ENCODE measurements at places on chromosomes 1 and 21.

GRCh38 chr1:171137580-171137979 is 46.9 kb downstream of the FMO3 start:
- no peak for DNase-seq

- DNase-seq: no peak
Observed at GRCh38 chr1:231665101-231665500, 38.5 kb downstream of the DISC1 start.

GRCh38 chr21:43004926-43005325 is 30.6 kb downstream of the PKNOX1 start:
- DNase-seq: no peak

- no peak for DNase-seq
Observed at GRCh38 chr1:240575981-240576662, 35.8 kb downstream of the GREM2 start.

GRCh38 chr1:63623952-63624351 is 30.7 kb downstream of the PGM1 start:
- DNase-seq: no peak

DNA sequence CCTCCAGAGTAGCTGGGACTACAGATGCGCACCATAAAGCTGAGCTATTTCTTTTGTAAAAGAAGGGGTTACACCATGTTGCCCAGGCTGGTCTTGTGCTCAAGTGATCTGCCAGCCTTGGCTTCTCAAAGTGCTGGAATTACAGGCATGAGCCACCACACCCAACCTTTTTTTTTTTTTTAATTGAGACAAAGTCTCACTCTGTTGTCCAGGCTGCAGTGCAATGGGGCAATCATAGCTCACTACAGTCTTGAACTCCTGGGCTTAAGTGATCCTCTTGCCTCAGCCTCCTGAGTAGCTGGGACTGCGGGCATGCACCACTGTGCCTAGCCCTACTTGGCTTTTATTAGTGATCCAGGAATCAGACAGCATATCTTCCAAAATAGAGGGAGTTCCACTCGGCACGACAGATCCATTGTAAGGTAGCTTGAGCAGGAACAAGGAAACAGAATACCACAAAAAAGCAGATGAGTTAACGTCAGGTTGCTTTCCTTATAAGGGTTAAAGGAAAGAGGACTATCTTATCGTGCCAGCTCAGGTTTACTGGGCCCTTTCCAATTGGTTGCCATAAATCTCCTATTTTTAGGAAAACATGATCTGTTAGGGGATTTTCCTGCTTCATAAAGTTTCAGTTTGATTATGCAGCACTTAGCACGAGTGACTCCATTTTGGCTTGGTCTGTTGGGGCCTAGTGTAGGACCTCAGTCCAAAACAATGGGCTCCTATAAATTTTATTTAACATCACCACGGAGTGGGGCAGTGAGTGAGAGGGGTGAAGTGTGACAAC is 45.2 kb downstream of the NENF start:
- DNase-seq: no peak

DNA sequence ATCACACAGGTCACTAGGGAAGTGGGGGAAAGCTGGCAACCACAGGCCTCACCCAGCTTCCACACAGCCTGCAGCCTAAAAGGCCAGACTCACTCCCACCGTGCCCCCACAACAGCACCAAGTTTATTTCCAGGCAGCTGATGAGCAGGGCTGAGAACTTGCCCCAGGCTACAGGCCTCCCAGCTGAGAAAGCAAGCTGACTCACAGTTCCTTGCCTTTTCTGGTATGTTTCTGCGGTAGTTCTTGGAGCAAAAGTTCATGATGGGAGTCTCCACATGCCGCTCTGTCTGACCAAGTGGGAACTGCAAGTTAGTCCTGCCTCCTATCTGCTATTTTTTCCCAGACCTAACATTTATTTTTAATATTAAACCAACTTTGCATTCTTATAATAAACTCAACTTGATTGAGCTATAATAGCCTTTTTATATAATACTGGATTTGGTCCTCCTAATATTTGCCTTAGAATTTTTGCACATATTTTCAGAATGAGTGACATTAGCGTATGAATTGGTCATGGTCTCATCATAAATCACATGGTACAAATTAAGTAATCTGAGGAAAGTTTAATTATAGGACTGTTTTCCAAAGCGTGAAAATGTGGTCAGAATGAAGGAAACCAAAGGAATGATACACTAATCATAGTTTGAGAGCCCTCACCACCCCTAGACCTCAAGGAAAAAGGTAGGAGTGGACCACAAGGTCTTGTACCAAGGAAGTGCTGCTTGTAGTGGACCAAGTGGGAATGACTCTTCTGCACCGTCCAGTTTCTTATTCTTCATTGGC is 30.7 kb downstream of the RPAP2 start:
- no peak for DNase-seq

DNA sequence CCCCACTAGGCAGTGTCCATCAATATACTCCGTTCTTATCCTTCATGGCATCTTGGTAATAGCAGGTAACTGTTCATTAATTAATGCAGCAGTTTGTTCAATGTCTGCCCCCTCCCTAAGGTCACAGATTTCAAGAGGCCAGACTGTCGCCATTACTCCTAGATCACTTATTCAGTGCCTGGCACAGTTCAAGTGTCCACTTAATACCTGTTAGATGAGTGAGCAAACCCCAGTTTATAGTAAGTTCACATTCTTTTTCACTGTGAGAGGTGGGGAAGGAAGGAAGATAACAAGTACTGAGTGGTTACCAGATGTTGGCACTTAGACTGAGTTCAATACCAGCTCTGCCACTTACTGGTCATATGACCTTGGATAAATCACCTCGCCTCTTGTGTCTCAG is 36.4 kb downstream of the OPRD1 start:
- DNase-seq: no peak

DNA sequence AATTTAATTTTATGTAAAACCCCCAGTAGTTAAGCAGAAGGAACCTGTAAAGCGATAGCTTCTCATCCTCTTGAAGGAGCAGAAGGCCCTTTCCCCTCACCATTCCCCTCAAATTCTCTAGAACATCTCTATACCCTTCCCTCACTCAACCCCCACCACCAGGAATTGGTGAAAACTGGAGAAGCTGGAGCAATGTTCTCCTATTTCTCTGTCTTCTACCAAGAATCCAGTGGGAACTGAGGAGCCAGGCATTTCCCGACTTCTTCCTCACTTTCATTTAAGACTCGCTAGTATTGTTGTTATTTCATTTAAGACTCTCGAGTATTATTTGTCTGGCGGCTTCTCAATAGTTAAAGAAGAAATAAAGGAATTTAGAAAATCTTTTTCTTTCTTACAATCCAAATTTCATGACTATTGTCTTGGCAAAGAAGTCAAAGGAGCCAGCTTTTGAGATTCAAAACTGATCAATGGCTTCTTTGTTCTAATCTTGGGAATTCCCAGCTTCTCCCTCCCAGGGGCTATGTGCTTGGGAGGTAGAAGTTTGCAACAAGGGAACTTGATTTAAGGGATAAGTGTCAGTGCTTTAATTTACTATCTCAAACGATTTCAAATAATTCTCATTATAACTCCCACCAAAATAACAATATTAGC is 253.3 kb upstream of the ADGRL2 start:
- no peak for DNase-seq

DNA sequence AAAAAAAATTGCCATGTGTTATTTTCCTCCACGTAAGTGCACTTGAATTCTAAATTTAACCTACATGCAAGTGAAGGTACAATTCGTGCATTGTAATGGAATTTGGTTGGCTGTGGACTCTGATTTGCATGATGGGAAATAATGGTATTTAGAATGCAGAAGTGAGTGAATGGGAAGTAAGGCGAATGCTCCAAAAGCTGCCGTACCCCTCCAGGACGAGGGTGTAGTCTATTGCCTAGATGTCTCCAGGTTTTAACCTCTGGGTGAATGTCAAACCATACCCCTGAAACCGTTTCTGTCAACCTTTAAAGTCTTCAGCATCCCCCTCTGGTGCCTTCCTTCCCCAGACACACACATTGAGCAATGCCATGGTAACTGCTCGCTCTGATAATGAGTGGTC is 44.5 kb downstream of the KIAA0040 start:
- DNase-seq: no peak

DNA sequence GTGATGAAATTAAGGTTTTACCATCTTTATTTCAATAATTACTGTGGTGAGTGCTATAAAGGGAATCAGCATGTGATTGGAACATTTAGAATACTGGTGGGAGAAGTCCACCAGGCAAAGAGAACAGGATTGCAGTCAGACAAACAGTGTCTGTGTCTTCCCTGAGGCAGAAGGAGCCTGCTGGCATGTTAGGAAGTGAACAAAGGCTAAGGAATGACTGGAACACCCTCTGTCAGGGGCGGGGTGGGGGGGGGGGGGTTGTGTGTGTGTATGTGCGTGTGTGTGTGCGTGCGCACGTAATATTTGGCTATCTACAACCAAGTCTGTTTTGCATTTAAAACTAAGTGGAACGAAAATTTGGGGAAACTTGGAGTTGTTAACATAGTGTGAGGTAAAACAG is 30.2 kb downstream of the SRRM1 start:
- no peak for DNase-seq

DNA sequence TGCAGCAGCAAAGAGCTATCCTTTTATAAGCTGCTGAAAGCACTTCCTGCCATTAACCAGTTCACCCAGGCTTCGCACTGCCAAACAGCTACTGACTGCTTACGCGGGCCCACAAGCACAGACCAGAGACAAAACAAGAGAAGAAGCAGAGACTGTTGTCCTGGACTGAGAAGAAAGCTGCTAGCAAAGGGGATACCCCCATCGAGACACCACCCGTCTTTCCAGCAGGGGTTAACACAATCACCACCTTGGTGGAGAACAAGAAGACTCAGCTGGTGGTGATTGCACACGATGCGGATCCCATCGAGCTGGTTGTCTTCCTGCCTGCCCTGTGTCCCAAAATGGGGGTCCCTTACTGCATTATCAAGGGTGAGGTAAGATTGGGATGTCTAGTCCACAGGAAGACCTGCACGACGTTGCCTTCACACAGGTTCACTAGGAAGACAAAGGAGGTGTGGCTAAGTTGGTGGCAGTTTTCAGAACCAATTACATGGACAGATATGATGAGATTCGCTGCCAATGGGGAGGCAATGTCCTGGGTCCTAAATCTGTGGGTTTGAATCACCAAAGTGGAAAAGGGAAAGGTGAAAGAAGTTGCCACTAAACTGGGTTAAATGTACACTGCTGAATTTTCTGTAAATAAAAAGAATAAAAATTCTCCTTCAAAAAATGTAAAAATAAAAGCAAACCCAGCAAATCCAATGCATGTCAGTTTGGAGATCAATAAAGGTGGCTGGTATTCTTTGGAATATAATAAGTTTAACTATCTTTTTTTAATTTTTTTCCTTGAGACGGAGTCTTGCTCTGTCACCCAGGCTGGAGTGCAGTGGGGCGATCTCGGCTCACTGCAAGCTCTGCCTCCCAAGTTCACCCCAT is 1.2 kb downstream of the FMO5 start:
- DNase-seq: no peak

DNA sequence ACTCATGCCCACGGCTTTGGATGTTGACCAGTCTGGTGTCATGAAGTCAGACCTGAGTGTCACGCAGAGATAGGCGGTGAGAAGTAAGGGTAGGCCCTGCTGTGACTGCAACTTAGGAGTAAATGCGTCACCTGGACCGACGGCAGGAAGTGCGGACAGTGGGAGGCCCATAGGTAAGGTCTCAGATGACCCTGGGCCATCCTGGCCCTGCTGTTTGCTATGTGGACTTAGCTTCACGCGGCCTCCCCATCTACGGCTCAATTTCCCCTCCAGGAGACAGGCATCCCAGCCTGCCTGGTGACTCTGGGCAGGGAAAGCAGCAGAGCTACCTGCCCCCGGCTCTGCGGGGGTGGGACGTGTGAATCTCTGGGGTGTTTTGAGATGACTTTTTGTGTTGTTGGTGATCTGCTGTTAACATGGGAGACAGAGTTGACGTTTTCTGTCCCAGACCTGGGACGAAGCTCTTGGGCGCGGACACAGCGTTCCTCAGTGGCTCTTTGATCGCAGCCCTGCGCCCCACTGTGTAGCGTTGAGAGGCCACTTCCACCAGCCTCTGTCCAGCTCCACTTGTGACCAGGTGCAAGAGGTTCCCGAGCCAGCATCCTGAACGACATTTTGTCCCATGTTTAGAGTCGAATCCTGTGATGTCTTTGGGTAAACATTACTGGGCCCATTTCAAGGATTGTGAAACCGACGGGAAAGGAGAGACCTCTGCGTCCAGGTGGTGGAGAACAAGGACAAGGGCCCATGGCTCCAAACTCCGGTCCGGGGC is 39.9 kb downstream of the CRYAA start:
- no peak for DNase-seq

DNA sequence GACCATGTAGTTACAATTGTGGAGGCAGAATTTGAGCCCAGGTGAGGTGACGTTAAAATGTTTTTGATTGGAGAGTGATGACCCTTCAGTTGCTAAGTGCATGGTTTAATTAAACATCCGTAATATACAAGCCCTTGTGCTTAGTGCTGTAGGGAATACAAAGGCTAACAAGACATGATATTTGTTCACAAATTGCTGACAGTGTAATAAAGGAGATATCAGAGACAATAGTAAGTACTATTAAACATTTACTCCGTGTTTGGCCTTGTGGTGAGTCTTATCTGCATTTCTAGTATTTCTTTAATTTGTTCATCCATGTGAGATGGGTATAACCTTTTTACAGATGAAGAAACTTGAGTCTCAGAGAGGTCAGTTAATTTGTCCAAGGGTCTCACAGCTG is 37.9 kb downstream of the RLF start:
- DNase-seq: no peak

DNA sequence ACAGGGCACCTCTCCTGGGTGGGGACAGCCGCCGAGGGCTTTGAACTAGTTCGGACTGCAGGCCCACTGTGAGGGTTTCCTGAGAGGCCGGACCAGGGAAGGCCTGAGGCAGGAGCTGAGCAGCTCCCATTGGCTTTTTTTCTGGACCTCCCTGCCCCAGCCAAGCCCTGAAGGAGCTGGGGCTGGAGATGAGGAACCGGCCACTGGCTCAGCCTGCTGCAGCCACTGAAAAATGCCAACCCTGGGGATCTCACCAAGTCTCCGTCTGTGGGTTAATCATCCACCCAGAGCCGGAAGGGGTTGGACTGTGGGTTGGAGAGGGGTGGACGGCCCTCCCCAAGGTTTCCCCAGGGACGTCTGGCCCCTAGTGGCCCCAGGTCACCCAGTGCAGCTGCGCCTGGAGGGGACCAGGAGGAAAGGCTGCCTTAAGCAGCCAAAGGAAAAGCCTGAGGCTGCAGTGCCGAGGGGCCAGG is 2.5 kb downstream of the VWA1 start:
- no peak for DNase-seq

DNA sequence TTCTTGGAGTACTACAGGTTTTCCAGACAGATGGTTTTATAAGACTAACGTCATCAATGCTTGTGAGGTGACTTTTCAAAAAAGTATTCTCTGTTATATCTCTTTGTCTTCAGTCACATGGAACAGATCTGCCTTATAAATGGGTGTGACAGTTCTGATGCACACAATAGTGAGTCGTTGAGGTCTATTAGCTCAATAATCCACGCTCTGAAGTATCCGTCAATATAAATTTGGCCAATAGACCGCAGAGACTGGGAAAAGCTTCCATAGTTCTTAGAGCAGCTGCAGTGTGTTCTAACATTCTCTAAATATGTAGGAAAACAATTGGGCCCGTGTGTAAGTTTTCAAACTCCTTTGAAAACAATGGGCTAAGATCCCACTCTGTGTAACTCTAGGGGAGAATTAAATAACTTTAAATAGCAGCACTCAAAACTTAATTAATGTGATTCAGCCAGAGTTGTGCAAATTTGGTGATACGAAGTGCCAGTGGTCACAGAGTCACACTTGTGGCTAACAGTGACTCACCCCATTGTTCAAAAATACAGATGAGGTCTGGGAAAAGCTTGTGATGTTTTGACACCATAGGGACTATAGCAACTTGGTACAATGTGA is 316.0 kb downstream of the LMO4 start:
- DNase-seq: no peak

Data from stimulated activated CD4-positive, alpha-beta T cell treated with anti-CD3 and anti-CD28 coated beads, Interleukin-1b, Interleukin-23, amount 100 ng/mL, for 4 hours (primary cell).